ENCODE measurements at places on chromosomes 11 and 22.

DNA sequence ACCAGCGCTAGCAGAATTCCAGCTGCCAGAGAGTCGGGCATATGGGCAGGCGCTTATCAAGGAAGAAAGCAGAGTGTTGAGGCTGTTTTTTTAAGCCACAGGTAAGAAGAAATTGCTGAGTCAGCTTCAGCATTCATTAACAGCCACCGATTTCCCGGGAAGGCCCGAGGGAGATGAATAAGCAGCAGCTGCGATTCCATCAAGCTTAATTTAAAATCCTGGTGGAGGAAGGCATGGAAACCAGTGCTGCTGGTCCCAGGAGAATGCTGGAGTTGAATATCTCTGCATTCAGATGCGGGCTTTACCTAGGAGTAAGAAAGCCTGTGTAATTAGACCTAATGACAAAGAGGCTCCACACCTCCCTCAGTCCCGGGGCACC lies 168.8 kb downstream of the BRD1 start:
- H3K27ac ChIP-seq = no peak overlapping the region
- H3K4me3 ChIP-seq = no peak overlapping the region
- H3K36me3 ChIP-seq = peaks cover 4% of the 10 kb centered on the region
- H3K4me1 ChIP-seq = peaks cover 31% of the 10 kb centered on the region
- DNase-seq = no peak

DNA sequence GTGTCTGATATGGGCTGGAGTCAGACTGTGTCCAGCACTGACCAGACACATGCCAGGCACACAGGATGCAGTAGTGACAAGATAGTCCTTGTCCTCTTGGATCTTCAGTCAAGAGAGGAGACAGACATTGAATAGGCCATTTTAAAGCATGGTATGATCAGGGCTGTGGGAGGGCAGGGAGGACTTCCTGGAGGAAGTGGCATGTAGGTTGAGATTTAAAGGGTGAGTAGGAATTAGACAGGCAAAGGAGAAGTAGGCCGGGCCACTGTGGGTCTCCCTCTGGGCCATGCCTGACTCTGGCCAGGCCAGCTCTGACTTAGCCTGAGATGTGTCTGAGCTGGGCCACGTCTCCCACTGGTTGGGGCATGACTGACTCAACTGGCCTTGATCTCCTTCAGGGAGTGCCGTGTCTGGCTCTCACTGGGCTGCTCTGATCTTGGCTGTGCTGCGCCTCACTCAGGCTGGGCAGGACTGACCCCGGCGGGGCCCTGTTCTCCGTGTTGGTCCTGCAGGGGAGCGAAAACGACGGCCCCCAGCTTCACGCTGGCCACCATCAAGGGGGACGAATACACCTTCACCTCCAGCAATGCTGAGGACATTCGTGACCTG lies 71.2 kb downstream of the MYO7A start:
- no peaks in the 10 kb centered on the region for H3K4me1 ChIP-seq
- no peak for DNase-seq
- no peaks in the 10 kb centered on the region for H3K36me3 ChIP-seq
- H3K27me3 ChIP-seq = no peaks in the 10 kb centered on the region

GRCh38 chr11:17528181-17528691 lies 16.0 kb downstream of the USH1C start:
- no peaks in the 10 kb centered on the region for H3K4me1 ChIP-seq
- H3K27ac ChIP-seq = no peak overlapping the region
- no peak overlapping the region for H3K4me3 ChIP-seq
- peak; percentile 22 for DNase-seq
- no peaks in the 10 kb centered on the region for H3K36me3 ChIP-seq

GRCh38 chr11:19952116-19952605 lies 208.1 kb downstream of the DBX1 start:
- no peaks in the 10 kb centered on the region for H3K4me1 ChIP-seq
- H3K36me3 ChIP-seq = no peaks in the 10 kb centered on the region
- H3K4me3 ChIP-seq = no peak overlapping the region
- no peak overlapping the region for H3K27ac ChIP-seq

- H3K27me3 ChIP-seq = no peaks in the 10 kb centered on the region
- no peak for DNase-seq
- H3K4me3 ChIP-seq = no peak overlapping the region
- no peaks in the 10 kb centered on the region for H3K36me3 ChIP-seq
Measured at GRCh38 chr11:65330544-65330943, 3.1 kb upstream of the DPF2 start.

GRCh38 chr22:26665813-26666231 lies 8.4 kb downstream of the MIAT start:
- no peak overlapping the region for H3K27ac ChIP-seq
- peaks cover 2% of the 10 kb centered on the region for H3K36me3 ChIP-seq
- peaks cover 46% of the 10 kb centered on the region for H3K4me1 ChIP-seq
- DNase-seq = no peak

DNA sequence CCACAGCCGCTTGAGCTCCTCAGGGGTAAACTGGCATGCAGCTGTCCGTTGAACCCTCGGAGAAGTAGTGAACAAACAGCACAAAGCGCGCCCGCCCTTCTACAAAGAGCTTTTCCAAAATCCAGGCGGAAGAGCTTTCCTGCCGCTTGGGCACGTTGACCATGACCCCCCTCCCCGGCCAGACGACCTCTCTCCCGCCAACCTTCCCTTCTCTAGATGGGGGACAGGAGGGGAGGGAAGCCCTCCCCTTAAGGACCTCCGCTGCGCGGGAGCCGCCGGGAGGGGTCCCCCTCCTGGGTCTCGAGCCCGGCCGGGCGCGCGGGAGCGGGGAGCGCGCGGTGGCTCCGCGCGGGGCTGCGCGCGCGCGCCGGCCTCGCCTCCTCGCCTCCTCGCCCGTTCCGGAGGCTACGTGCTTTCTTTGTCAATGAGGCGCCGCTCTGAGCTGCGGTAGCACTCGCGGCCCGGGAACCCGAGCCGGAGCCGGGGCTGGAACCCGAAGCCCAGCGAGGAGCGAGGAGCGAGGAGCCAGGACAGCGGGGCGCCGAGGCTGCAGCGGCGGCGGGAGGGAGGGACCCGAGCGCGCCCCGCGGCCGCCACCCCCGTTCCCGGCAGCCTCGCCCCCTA lies 118.6 kb downstream of the HIPK3 start:
- H3K27me3 ChIP-seq = peaks cover 23% of the 10 kb centered on the region
- no peaks in the 10 kb centered on the region for H3K4me1 ChIP-seq
- no peak within 1 kb of the TSS for H3K27ac ChIP-seq
- H3K36me3 ChIP-seq = no peaks in the 10 kb centered on the region

DNA sequence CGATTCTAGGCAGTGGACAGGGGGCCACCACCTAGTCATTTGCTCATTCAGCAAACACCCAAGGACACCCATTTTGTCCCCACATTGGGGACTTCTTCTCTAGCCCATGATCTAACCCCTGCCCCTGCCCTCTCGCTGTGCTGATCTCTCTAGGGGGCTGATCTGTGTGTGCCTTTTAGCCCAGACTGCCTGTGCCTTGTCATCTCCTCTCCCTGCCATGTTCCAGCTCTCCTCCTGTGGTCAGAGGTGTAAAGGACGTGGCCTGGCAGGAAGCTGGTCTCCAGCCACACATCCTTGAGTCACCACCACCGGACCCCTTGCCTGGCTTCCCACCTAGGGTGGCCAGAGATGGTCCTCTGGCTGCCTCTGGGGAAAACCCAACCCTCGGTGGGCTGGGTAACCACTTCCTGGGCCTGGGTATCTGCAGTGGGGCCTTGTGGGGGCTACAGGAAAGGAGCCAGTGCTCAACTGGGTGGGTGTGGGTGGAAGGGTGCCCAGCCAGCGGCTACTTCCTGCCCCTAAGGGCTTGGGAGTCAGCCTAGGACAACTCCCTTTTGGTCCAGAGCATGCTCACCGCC lies 1.3 kb downstream of the CTSW start:
- H3K4me3 ChIP-seq = peak overlapping the region; percentile 81
- peak; percentile 48 for DNase-seq
- peak overlapping the region; percentile 82 for H3K27ac ChIP-seq
- peaks cover 31% of the 10 kb centered on the region for H3K36me3 ChIP-seq
- H3K27me3 ChIP-seq = no peaks in the 10 kb centered on the region

DNA sequence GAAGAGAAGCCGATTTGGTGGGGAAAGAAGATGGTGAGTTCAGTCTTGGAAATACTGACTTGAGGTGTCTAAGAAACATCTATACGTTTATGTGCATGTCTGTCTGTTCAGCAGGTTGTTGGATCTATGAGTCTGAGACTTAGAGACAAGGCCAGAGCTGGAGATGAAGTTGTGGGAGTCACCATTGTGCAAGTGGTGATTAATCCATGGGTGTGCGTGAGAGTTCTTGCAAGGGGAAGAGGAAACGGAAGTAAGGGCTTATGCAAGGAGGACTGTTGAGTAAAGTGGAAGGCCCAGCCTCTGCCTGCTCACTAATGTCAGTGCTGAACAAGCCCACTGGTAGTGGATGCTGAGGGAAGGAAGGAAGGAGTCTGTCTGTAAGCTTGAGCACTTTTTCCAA lies 9.7 kb downstream of the TMEM45B start:
- no peak overlapping the region for H3K4me3 ChIP-seq
- peaks cover 2% of the 10 kb centered on the region for H3K27me3 ChIP-seq

DNA sequence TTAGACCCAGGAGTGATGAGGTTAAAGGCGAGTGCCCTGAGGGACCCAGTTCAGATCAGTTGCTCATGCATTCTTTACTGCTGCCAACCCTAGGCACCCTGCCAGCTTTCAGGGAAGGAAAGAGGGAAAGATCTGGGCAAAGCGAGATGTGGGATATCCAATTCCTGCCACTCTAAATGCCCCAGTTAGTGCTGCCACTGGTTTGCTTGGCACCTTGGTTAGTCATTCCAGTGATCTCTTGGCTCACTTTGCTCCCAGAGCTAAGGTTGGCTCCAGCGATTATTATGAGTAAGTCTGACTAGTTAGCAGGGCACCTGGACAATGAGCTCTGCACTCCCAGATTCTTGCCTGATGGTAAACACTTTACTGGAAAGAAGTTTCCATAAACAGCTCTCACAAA lies 85.0 kb downstream of the INSC start:
- H3K4me1 ChIP-seq = no peaks in the 10 kb centered on the region
- H3K36me3 ChIP-seq = no peaks in the 10 kb centered on the region
- H3K27ac ChIP-seq = no peak overlapping the region
- H3K27me3 ChIP-seq = no peaks in the 10 kb centered on the region

DNA sequence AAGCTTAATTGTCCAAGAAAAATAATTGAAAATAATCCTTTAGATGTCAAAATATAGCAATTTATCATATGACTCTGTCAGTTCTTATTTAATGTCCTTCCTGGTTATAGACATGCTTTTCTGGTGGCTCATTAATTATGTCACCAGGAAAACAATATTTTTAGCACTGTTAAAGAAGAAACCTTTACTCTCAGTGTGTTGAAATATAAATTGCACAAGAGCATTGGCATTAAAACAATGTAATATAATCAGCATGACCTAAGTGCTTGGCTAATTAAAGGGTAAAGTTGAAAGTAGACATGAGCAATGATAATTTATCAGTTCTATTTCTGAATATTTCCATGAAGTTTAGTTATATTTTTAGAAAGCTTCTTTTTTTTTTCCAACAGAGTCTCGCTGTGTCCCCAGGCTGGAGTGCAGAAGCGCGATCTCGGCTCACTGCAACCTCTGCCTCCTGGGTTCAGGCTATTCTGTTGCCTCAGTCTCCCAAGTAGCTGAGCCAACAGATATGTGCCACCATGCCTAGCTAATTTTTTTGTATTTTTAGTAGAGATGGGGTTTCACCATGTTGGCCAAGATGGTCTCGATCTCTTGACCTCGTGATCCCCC lies 232.3 kb downstream of the JRKL start:
- no peak overlapping the region for H3K4me3 ChIP-seq
- H3K36me3 ChIP-seq = no peaks in the 10 kb centered on the region
- no peak overlapping the region for H3K27ac ChIP-seq
- H3K4me1 ChIP-seq = no peaks in the 10 kb centered on the region
- no peaks in the 10 kb centered on the region for H3K27me3 ChIP-seq

- H3K4me3 ChIP-seq = no peak overlapping the region
- no peaks in the 10 kb centered on the region for H3K4me1 ChIP-seq
- H3K36me3 ChIP-seq = no peaks in the 10 kb centered on the region
- H3K27ac ChIP-seq = no peak overlapping the region
Measured at GRCh38 chr22:33781411-33781810, 138.9 kb downstream of the LARGE1 start.

DNA sequence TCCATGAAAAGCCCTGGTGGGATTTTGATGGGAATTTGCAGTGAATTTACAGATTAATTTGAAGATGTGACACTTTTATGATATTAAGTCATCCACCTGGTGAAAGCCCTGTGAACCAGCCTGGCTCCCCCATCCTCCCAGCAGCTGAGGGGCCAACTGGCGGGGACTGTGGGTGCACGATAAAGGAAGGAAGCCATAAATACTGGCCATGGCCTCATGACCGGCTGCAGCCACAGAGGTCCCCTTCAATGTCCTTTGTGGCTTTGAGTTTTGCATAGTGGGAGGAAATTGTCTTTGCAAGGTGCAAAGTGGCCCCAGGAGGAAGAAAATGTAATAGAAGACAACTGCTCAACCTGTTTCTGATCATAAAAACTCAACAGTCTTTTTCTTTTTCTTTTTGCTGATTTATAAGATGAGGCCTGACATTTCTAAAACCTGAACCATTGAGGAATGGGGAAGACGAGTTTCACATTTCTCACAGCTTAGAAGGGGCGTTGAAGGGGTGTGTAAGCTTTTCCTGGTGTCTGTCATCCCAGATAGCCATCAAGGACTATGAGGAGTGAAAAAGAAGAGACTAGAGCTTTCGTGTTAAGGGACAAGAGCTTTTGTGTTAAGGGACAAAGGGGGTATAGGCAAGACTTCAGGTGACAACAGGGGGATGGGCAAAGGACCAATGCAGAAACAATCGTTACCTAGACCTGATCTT lies 6.3 kb upstream of the NDUFV1 start:
- peak overlapping the region; percentile 42 for H3K27ac ChIP-seq
- no peak for DNase-seq
- no peaks in the 10 kb centered on the region for H3K36me3 ChIP-seq
- H3K4me1 ChIP-seq = peaks cover 24% of the 10 kb centered on the region
- no peaks in the 10 kb centered on the region for H3K27me3 ChIP-seq

DNA sequence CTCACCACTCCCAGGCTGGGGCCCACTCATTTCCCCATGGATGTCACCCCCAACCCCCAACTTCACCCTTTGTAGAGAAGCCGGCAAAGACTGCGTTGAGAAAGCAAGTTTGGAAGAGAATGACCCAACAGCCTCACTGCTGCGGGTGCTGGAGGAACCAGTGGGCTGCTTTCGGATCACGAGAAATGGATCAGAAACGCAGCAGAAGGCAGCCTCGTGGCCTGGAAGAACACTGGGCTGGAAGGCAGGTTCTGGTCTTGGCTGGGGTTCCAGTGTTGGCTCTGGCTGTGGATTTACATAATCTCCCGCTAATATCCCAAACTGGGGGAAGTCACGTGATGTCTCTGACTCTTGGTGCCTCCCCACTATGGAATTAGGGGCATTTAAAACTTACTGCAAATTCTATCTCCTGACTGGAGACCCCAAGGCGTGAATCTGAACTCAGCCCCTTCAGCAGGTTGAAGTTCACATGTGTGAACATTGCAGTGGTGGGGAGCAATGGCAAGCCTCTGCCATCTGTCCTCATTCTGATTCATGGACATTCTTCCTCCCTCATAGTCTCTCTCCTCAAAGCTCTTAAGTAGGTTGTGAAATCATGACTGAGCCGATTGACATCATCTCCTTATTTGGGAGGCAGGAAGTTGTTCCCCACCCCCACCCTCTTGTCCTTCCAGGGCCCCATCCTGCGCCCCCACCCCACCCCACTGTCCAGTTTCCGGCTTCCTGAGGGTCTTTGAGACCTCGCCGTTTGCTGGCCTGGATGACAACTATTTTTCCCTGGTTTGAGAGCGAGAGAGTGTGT lies 37.0 kb upstream of the TIMP3 start:
- H3K4me3 ChIP-seq = no peak overlapping the region
- H3K27me3 ChIP-seq = peaks cover 9% of the 10 kb centered on the region
- no peaks in the 10 kb centered on the region for H3K36me3 ChIP-seq
- H3K4me1 ChIP-seq = no peaks in the 10 kb centered on the region

GRCh38 chr11:78532991-78533390 lies 41.7 kb downstream of the NARS2 start:
- DNase-seq = no peak
- no peak overlapping the region for H3K4me3 ChIP-seq
- H3K4me1 ChIP-seq = no peaks in the 10 kb centered on the region
- no peaks in the 10 kb centered on the region for H3K36me3 ChIP-seq
- peak overlapping the region; percentile 36 for H3K27ac ChIP-seq

All from natural killer cell (primary cell).